8988T (cell line): ENCODE measurements at places on chromosomes 3 and 15.

DNA sequence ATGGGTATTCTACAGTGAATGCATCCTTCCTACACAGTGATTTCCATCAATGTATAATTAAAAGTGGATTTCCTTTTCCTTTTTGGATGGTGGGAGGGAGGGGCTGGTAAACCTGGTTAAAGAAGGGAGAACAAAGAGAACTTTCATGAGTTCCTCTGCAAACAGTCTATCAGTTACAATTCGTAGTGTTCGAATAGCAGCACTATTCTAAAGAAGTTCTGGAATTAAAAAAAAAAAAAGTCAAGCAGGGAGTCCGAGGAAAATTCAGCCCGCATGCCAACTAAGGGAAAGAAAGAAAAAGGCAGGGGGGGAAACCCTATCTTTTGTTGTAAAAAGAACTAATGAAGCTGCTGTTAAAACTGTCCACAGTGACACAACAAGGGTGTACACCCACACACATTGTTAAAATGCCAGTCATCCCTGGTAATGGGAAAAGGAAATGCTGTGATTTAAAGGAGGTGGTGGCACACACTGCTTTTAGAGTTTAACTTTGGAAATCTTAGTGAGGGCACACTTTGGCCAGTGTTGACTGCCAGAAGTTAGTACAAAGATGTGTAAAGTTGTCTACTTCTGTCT is 521.2 kb downstream of the ZIC1 start:
- DNase-seq: no peak

DNA sequence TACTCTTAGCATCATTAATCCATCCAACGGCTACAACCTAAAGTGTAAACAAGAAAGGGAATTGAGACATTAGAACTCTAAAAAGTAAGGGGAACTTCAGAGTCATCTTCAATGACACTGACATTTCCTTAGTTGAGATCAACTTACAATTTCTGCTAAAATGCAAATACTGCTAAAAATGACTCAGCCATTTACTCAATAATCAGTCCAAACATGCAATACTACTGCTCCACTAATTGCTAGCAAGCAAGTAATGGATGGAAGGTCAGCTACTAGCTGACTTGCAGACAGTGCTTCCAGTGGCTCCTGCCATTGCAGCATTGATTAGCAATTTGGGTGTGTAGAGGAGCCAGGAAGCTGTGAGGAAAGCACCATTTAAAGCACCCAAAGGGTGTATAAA is 28.4 kb downstream of the CD200R1L start:
- no peak for DNase-seq

DNA sequence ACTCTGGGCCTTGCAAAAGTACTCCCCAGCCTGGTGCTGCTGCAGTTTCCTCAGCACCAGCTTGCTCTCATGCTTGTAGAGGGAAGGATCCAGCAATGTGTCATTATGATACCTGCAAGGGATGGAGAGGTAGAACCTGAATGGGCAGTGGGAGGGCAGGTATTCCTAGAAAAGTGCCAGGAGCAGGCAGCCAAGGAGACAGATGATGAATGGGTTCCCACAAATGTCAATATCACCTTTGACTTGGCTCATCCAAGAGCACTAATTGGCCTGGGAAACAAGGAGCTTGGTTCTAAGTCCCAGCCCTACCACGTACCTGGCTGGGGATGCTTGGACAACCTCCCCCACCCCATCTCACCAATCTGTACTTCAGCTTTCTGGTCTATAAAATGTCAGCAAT is 9.4 kb downstream of the CILP start:
- no peak for DNase-seq

DNA sequence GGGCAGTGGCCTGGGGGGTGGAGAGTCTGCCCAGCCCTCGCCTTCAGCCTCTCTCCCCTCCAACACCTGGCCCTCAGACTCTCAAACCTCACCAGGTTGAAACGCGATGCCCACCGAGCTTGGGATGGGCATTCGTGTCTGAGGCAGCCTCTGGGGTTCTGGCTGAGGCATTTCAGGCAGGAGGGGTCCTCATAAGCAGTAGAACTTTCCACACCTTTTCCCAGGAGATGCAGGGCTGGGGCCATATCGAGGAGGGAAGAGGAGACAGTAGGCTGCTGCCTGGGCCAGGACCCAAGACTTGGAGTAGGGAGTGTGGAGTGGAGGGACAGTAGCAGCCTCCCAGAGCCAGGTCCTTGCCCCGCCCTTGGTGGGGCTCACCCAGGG is 24.6 kb downstream of the ACAA1 start:
- DNase-seq: no peak

GRCh38 chr15:92438471-92438870 is 44.8 kb downstream of the ST8SIA2 start:
- no peak for DNase-seq

DNA sequence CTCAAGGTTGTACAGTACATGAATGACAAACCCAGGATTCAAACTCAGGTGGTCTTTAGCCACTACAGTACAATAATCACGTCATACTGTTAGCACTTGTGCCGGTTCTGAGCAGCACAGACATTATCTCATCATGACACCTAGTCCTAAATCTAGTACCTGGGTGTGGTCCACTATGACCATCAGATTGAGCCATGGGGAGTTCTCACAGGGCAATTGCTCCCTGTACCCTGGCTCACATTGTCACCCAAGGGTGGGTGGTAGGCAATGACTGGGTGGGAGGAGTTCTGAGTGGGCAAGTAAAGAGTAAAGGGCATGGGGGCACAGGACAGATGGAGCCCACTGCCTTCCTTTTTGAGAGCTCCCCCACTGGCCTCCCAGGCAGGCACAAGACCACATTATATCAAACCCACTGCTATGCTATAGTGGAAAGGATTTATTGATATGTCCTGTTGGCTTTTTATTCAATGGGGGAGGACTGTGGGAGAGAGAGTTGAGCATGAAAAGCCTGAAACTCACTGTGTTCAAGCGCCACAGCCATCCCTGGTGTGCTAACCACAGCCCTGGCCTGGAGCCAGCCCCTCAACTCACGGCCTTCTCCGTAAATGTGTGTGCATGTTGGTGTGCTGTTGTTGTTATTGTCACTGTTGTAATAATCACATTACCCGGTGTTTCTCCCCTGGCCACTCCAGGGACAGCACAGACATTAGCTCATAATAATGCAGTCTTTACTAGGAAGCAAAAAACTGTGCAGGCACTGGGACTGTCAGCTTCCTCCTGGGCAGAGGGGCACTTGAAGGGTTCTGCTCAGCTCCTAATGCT is 27.3 kb downstream of the ADCY5 start:
- DNase-seq: no peak

GRCh38 chr3:113079218-113079961 is 88.6 kb downstream of the GTPBP8 start:
- no peak for DNase-seq

DNA sequence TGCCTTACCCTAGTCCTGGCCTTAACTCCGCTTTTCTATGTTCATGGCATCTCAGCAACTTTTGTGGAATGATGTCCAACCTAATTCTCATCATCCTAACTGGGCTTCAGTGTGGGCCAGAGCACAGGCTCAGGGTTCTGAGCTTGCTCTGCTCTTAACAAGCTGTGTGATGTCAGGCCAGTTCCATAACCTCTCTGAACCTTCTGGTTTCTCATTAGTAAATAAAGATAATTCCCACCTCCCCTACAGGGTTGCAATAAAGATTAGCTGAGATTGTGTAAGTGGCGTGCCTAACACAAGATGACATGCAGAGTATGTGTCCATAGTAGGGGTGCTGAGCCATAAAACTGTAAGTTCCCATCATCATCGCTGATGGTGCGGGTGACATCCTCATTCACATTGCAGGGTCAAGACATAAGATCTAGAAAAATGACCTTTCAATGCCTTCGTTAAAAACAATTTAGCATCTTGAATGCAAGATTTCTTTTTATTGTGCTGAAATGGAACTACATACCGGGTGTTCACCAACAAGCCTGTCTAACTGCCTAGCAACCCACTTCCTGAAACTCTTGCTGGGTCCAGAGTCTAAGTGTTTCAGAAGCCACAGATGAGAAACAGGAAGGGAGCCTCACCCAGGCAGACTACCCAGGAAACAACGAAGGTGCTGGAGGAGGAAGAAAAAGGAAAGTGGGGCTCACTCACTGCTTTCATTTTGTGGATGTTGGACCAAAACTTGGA is 36.2 kb downstream of the CDCP1 start:
- DNase-seq: no peak

GRCh38 chr3:21654241-21654640 is 96.8 kb downstream of the ZNF385D start:
- DNase-seq: no peak

DNA sequence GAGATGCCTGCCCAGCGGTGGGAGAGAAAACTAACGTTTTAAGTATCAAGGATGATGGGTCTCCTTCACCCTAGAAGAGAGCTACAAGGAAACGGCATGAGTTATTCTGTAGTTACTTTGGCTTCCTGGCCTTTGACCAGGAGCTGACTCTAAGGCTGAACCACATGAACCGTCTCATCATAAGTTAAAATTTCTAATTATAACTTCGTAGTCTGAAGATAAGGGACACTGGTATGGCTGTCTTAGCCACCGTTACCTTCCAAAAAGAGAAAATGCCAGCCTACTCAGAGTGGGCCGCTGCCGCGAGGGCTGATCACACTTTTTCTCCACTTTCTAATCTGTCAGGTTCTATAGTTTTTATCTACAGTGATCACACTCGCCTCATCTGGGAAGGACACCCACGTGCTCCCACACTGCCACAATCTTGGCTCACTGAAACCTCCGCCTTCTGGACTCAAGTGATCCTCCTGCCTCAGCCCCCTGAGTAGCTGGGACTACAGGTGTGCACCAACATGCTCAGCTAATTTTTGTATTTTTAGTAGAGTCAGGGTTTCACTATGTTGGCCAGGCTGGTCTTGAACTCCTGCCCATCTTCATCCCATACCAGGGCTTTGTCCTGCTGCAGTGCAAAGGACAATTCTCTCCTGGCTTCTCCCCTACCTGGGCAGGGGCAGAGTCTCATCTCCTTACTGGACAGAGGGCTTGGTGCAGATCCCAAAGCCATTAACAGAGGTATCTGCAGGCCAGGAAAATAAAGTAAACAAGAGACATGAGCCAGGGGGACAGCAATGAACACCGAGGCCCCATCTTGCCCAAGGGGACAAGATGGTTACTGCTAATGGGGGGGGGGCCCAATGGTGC is 73.4 kb downstream of the RFTN1 start:
- no peak for DNase-seq

DNA sequence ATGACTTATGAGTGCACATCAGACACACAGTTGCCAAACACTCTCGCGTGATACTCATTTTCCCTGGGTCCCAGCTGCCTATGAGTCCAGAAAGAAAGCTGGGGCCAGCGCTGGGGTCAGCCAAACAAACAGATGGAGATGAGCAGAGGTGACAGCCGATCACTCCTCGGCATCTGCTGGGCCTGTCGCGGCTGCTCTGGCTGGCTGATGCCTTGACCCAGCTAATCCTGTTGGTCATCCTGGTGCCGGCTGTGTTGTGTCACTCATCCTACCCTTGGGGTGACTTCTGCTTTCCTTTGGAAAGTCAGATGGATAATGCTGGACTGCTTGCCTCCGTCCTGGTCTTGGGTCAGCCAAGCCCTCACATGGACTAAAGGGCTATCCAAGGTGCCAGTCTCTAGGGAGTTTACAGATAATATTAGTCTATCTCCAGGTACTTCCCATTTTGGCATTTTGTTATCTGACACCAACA is 105.3 kb upstream of the PDZRN3 start:
- no peak for DNase-seq

GRCh38 chr3:31680072-31680870 is 147.5 kb downstream of the STT3B start:
- DNase-seq: no peak

GRCh38 chr15:98881526-98882520 is 125.8 kb downstream of the PGPEP1L start:
- DNase-seq: no peak

- DNase-seq: no peak
These were observed 928.7 kb downstream of the DIPK2A start for GRCh38 chr3:144900366-144900765.

DNA sequence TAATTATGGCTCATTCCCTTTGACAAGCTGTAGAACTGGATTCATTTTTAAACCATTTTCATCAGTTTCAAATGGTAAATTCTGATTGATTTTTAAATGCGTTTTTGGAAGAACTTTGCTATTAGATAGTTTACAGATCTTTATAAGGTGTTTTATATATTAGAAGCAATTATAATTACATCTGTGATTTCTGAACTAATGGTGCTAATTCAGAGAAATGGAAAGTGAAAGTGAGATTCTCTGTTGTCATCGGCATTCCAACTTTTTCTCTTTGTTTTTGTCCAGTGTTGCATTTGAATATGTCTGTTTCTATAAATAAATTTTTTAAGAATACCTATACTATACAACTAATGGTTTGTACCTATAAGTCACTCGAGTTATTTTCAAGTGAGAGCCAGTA is 62.7 kb downstream of the PXYLP1 start:
- no peak for DNase-seq

DNA sequence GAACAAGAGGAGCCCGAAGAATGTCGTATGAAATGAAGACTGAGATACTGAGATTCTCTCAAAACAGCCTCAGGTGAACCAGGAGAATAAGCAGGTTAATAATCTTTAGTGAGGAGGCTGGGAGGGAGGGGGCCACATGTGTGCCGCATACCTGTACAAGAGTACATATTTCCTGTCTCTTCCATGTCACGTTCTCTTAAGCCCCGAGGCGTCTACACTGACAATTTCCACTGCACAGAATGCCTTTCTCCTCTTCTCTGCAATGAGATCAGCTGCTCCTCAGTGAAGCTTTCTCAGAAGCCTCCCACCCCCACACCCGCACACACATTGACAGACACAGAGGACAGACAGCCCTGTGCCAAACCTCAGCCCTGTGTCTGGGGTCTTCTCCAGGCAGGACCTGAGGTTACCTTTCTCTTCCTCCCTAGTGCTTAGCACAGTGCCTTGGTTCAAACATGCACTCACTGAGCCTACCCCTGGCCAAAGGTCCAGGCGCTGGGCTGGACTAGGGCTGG is 55.4 kb downstream of the PDZRN3 start:
- no peak for DNase-seq

GRCh38 chr3:49831341-49831740 is 17.6 kb upstream of the UBA7 start:
- no peak for DNase-seq

DNA sequence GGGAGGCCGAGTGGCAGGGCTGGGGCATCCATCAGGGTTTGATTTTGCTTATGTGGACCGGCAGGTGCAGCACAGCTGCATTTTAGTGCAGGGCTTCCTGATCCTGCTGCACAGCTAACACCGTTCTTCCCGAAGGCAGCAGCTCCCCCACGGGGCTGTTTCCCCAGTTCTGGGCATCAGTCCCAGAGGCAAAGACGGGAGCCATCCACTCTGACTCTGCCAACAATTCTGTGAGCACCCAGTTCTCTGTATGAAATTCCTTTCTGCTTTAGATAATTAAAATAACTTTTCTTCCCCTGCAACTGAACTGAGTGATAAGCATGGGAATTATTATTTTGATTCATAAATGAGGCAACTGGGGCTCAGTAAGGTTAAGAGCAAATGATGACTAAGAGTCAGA is 262.9 kb upstream of the ATP10A start:
- no peak for DNase-seq

DNA sequence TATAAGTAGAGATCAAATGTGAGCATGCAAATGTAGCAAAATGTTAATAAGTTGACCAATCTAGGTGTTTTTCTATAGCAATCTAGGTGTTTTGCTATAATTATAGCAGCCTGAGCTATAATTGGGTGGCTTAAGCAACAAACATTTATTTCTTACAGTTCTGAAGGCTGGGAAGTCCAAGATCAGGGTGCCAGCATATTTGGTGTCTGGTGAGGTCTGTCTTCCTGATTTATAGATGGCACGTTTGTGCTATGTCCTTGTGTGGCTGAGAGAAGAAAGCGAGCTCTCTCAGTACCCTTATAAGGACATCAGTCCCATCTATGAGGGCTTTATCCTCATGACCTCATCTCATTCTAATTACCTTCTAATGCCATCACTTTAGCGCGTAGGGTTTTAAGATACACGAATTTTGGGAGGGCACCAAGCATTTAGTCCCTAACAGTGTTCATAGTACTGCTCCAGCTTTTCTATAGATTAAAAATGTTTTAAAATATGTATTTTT is 171.1 kb downstream of the GHSR start:
- DNase-seq: no peak
